Fibroblast of pulmonary artery (primary cell): ENCODE measurements at places on chromosomes 6 and 20.

DNA sequence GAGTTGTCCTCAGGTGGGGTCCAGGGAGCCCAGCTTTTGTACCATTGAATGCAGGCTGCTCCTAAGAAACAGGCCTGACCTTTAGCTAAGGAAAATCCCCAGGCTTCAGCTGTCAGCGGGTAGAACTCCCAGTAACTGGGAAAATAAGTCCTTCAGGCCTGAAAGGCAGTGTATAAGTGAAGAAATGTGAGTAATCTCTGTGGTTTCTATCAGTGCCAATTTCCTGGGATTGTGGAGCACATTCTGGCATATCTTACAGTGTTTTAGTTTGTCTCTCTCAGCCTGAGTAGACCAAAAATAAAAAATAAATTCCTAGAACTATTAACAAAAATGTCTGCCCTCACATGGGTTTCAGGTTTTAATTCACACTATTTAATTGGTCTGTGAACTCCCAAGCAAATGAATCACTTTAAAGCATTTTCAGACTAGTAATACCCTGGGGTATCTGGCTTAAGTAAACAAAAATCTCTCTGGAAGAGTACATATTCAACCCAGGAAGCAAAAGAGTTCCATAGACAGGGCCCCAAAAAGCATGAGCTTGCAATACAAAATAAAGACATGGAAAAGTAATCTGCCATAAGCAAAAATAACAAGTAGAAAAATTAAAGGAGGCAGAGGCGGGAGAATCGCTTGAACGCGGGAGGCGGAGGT lies 566.2 kb upstream of the NOX3 start:
- DNase-seq, result peak; percentile 74

- DNase-seq, result peak; percentile 4
These were observed 629.1 kb upstream of the IMPG1 start for GRCh38 chr6:76701610-76702009.

DNA sequence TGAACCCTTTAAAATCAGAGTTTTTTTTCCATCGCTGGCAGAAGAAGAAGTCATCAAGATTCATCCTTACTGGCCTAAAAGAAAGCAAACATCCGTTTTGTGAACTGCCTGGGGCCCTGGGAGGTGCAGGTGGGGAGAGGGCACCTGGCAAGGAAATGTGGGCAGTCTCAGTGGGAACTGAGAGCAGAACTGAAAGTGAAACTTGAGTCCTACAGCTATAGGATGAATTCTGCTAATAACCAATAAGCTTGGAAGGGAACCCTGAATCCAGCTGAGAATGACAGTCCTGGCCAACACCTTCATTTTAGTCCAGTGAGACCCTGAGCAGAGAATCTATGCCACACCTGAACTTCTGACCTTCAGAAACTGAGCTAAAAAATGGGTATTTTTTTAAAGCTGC lies 130.1 kb upstream of the ASCC3 start:
- DNase-seq, result no peak

DNA sequence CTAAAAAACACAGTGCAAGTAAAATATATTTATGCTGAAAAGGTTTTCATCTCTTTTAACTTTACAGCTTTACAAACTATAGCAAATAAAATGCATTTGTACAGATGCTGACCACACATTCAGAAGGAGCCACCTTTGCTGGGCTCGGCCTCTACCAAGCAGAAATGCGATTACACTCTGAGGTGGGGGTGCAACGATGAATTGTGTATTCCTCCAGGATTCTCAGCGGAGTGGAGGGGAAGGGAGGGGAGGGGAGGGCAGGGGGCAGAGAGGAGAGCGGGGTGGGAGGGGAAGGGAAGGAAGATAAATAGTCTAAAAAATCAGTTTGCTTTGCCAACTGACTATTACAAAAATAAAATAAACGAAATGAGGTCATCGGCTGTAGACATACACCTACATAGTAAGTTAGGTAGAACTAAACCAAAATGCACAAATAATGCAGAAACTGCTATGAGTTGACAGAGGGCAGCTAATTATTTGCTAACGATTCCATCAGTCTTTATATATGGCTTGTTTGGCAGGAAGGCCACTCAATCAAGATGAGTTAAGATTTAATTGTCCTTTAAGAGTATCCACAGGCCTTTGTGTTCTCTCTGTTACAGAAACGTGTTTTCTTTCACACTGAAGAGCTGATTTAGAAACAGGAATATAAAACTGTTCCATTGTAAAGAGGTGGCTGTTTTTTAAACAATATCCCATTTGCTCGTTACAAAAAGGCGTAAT lies 90.1 kb downstream of the TAF4 start:
- no peak for DNase-seq

GRCh38 chr6:13412639-13413465 lies 74.5 kb downstream of the GFOD1 start:
- DNase-seq, result no peak

DNA sequence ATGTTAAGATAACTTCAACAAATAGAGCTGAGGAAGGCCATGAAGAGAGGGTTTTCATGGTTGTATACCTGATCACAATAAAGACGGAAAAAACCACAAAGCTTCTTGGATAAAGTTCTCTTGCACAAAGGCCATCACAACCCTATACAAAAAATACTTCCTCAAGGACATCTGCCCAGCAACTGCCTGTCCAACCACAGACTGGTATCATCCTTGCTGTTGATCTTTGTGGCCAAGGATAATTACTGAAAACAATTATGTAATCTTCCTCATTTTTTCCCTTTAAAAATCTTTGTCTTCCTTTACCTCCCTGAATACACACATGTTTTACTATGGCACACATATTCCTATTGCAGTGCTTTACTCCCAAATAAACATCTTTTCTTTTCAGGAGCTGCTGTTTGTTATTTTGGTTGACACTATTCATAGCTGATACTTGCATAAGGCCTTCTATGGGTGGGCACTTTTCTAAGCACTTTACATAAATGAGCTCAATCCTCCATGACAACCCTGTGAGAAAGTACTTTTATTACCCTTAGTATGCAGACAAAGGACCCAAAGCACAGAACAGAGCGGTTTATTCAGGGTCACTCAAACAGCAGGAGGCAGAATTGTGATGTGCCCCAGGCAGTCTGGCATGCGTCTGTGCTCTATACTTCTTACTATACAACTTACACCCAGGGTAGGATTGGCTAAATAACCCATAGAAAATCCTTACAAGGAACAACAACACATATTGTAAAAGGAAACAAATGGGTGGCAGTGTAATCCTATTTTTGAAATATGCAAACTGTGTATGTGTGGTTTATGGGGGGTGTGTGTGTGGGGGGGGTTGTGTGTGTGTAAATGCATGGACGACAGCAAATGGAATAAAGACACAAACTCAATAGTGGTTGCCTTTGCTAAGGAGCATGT lies 35.1 kb downstream of the SNRNP48 start:
- no peak for DNase-seq

GRCh38 chr6:30035784-30036183 lies 25.3 kb upstream of the POLR1H start:
- DNase-seq, result no peak

DNA sequence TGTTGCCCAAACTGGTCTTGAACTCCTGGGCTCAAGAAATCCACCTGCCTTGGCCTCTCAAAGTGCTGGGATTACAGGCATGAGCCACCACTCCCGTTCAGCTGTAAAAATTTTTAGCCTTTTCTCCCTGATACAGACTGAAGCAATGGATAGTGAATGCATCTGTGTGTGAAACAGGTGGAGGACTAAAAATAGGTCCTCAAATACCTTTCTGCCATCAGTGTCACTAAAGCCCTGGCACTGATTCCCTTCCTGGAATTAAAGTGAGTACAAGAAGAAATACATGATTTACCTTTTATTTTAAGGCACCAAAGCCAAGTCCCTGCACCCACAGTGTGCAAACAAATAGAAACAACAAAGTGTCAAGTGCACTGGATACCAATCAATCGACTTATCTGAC lies 25.1 kb downstream of the TULP4 start:
- no peak for DNase-seq

DNA sequence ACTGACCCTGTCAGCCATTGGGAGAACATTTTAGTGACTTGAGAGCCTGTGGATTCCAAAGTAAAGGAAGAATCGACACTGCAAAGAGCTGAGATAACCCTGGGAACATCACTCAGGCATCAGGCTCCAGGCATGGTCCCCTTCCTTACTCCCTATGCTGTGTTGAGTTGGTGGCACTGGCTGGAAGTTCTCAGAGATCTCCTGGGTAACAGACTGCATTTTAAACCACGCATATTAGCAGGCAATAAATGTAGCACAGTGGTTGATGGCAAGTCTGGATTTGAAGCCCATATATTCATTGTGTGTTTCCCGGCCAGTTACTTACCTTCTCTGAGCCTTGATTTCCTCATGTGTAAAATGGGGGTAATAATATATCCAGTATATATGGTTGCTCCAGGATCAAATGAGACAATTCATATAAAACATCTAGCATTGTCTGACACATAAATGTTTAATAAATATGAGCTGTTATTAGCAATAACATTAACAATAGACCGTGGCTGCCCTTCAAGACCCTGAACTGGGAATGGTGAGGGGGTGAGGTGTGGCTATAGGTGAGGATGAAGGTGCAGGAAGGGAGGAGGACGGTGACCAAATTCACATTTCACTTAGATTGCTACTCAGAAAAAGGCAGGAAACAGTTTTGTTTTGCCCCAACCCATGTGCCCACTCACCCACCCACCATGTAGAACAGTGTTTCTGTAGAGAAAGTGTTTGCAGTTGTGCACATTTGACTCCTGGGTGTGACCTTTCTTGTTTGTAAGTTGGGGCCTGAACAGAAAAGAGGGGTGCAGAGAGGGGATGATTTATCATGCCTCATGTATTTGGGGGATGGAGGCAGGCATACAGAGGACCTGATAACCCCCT lies 2.1 kb downstream of the PLCG1 start:
- DNase-seq, result no peak
